ENCODE measurements at places on chromosomes 6 and 20. TPM values are rescaled to one million over a fixed set of nuclear protein-coding genes. Genes with fewer than 3 reads are reported as not detected.
A peak's percentile ranks its signal among the peaks of the same experiment; 100 is the strongest.

The LRRC73 gene
- total RNA-seq, result 0.37 TPM

The OR2B6 gene
- not detected for total RNA-seq

The DLL1 gene
- total RNA-seq, result 35.9 TPM

The MRPL18 gene
- 64.5 TPM for total RNA-seq

The CDSN gene
- total RNA-seq, result not detected

GRCh38 chr6:134373993-134374392 is 56.1 kb upstream of the SGK1 start:
- H3K27me3 ChIP-seq, result no peaks in the 10 kb centered on the region
- H3K27ac ChIP-seq, result no peak overlapping the region
- H3K36me3 ChIP-seq, result no peaks in the 10 kb centered on the region
- DNase-seq, result no peak

DNA sequence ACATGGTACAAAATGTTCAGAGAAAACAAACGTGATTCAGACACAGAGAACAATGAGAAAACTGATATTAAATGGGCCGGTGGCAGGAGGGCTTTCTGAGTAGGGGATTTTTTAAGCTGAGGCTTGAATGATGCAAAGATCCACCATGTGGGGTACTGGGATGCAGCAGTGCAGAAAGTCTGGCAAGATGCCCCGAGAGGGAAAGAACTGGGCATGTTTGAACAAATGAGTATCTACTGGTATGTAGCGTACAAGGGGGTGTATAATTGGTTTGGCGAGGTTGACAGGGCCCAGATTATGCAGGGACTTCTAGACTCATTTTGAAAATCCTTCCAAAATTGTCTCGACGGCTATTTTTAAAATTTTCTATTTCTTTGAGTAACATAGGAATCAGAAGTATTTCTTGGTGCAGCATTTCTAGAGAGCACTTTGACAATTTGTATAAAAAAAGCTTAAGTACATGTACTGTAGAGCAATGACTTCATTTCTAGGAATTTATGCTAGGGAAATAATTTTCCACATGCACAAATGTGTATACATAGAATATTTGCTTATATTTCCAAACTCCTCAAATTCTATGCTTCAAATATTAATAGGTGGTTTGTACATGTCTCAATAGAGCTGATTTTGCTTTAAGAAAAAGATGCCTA is 119.6 kb upstream of the DOK5 start:
- no peak overlapping the region for H3K4me3 ChIP-seq
- H3K27ac ChIP-seq, result no peak overlapping the region
- no peaks in the 10 kb centered on the region for H3K27me3 ChIP-seq
- peaks cover 6% of the 10 kb centered on the region for H3K4me1 ChIP-seq
- DNase-seq, result no peak
- H3K36me3 ChIP-seq, result no peaks in the 10 kb centered on the region

- H3K36me3 ChIP-seq, result no peaks in the 10 kb centered on the region
- DNase-seq, result no peak
- no peak overlapping the region for H3K4me3 ChIP-seq
- no peaks in the 10 kb centered on the region for H3K4me1 ChIP-seq
- H3K27ac ChIP-seq, result no peak overlapping the region
- H3K27me3 ChIP-seq, result no peaks in the 10 kb centered on the region
These were observed 113.0 kb downstream of the ERMARD start for GRCh38 chr6:169864148-169865020.

GRCh38 chr6:82750556-82750955 is 315.1 kb downstream of the UBE3D start:
- no peaks in the 10 kb centered on the region for H3K36me3 ChIP-seq
- no peak for DNase-seq
- H3K27ac ChIP-seq, result no peak overlapping the region
- peaks cover 22% of the 10 kb centered on the region for H3K4me1 ChIP-seq
- H3K4me3 ChIP-seq, result no peak overlapping the region
- no peaks in the 10 kb centered on the region for H3K27me3 ChIP-seq

GRCh38 chr6:75220357-75220756 is 14.5 kb upstream of the COL12A1 start:
- H3K4me3 ChIP-seq, result no peak overlapping the region
- DNase-seq, result no peak
- peaks cover 10% of the 10 kb centered on the region for H3K4me1 ChIP-seq
- no peaks in the 10 kb centered on the region for H3K36me3 ChIP-seq

- H3K27ac ChIP-seq, result no peak overlapping the region
- peak; percentile 55 for DNase-seq
- no peaks in the 10 kb centered on the region for H3K27me3 ChIP-seq
These were observed 48.7 kb upstream of the RSPO3 start for GRCh38 chr6:127069659-127070279.

GRCh38 chr20:21739161-21739560 is 33.7 kb downstream of the PAX1 start:
- H3K36me3 ChIP-seq, result no peaks in the 10 kb centered on the region
- no peaks in the 10 kb centered on the region for H3K4me1 ChIP-seq
- H3K4me3 ChIP-seq, result no peak overlapping the region

- no peaks in the 10 kb centered on the region for H3K4me1 ChIP-seq
- no peak for DNase-seq
- peaks cover 66% of the 10 kb centered on the region for H3K27me3 ChIP-seq
These were observed 2.2 kb downstream of the EEF1A2 start for GRCh38 chr20:63496596-63497120.

DNA sequence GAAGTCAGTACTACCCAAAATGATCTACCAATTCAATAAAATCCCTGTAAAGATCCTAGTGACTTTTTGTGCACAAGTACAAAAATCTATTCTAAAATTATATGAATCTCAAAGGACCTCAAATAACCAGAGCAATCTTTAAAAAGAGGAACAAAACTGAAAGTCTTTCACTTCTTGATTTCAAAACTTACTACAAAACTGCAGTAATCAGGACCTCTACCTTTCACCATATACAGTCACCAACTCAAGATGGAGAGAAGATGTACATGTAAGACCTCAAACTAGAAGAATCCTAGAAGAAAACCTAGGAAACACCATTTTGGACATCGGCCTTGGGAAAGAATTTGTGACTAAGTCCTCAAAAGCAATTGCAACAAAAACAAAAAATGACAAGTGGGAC is 109.5 kb upstream of the CD93 start:
- no peaks in the 10 kb centered on the region for H3K36me3 ChIP-seq
- H3K4me1 ChIP-seq, result no peaks in the 10 kb centered on the region
- no peak for DNase-seq

- H3K4me1 ChIP-seq, result no peaks in the 10 kb centered on the region
- H3K27ac ChIP-seq, result no peak overlapping the region
- no peak for DNase-seq
These were observed 24.6 kb downstream of the MYLK4 start for GRCh38 chr6:2725999-2726567.

DNA sequence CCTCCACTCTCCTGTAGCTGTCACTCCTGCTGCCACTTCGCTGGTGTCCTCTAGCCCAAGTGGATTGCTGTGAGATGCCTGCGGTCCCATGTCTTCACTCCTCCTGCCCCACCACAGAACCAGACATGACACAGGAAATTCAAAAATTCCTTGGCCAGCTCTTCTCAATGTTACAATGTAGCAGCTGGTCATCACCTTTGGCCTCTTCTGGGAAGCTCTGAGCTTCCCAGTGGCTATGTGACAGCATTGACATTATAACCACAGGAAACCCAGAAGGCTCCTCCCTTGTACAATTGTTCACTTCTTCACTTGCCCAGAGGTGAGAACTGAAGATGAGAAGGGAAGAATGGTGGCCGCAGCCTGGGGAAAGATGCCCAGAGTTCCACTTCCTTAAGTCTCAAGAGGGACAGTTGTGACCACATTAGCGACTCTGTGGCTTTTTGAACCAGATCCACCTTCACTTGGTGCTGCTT is 76.1 kb upstream of the NAA20 start:
- no peak overlapping the region for H3K27ac ChIP-seq
- no peaks in the 10 kb centered on the region for H3K27me3 ChIP-seq
- H3K4me1 ChIP-seq, result no peaks in the 10 kb centered on the region
- no peak for DNase-seq

DNA sequence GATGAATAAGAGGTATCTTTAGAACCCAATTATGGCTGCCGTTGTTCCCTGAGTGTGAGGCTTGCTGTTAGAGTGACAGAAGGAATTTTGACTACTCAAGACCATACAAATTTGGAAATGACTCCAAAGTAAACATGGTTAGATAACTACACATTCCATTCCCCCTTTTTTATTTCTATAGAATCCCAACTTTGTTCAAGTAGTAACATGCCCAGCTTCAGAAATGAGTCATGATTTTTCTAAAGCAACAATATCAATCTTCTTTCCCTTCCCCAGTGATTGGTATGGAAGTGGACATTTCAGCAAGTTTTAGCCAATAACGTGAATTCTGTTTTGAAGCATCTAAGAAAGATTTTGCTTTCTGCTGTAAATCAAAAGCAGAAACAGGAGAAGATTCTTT is 37.8 kb downstream of the HCRTR2 start:
- no peak overlapping the region for H3K4me3 ChIP-seq
- no peak overlapping the region for H3K27ac ChIP-seq
- no peaks in the 10 kb centered on the region for H3K4me1 ChIP-seq
- H3K27me3 ChIP-seq, result no peaks in the 10 kb centered on the region
- DNase-seq, result no peak
- H3K36me3 ChIP-seq, result no peaks in the 10 kb centered on the region

DNA sequence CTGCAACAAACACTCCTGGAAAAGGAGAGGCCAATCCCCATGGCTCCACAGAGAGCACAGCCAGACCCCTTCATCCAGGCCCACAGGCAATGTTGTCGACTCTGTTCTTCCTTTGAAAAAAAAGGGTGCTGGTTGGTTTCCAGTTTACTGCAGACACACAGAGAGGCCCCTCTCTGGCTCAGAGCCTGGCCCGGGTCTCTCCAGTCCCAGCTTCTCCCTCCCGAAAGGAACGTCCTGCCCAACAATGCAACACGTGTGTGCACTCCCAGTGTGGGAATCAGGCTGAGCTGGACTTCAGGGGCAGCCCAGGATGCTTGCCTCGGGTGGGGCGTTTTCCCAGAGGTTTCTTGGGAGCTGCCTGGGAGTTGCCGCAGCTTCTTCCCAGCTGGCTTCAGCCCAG is 4.5 kb upstream of the NKAIN4 start:
- H3K4me3 ChIP-seq, result no peak overlapping the region
- peaks cover 16% of the 10 kb centered on the region for H3K27me3 ChIP-seq
- no peak overlapping the region for H3K27ac ChIP-seq
- no peaks in the 10 kb centered on the region for H3K36me3 ChIP-seq
- peaks cover 33% of the 10 kb centered on the region for H3K4me1 ChIP-seq

- no peaks in the 10 kb centered on the region for H3K27me3 ChIP-seq
- H3K27ac ChIP-seq, result peak within 1 kb of the TSS; percentile 33
- peak; percentile 89 for DNase-seq
- H3K36me3 ChIP-seq, result peaks cover 3% of the 10 kb centered on the region
- peak within 1 kb of the TSS; percentile 82 for H3K4me3 ChIP-seq
- H3K4me1 ChIP-seq, result peaks cover 29% of the 10 kb centered on the region
These were observed at the start of gene AFDN for GRCh38 chr6:167826896-167827582. Gene AFDN (plus strand): TSS chr6:167826911. CDS start chr6:167827133, 222 bp downstream.

DNA sequence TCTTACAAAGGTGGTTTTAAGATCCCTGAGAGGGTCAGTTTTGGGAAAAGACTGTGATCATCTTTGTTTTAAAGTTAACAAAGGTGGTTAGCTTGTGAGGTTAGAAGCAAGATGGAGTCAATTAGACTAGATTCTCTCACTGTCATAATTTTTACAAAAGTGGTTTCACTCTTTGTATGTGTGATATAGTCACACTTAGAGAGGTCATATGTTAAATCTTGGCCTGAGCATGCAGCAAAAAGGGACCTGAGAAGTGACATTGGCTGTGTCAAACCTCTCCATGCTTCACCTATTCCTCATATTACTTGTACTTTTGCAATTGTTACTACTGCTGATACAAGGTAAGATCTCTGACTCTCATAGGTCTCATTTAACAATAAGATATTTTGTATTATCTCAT is 368.0 kb downstream of the TBC1D32 start:
- H3K4me1 ChIP-seq, result no peaks in the 10 kb centered on the region
- H3K27me3 ChIP-seq, result no peaks in the 10 kb centered on the region
- no peak for DNase-seq
- H3K4me3 ChIP-seq, result no peak overlapping the region
- no peak overlapping the region for H3K27ac ChIP-seq

DNA sequence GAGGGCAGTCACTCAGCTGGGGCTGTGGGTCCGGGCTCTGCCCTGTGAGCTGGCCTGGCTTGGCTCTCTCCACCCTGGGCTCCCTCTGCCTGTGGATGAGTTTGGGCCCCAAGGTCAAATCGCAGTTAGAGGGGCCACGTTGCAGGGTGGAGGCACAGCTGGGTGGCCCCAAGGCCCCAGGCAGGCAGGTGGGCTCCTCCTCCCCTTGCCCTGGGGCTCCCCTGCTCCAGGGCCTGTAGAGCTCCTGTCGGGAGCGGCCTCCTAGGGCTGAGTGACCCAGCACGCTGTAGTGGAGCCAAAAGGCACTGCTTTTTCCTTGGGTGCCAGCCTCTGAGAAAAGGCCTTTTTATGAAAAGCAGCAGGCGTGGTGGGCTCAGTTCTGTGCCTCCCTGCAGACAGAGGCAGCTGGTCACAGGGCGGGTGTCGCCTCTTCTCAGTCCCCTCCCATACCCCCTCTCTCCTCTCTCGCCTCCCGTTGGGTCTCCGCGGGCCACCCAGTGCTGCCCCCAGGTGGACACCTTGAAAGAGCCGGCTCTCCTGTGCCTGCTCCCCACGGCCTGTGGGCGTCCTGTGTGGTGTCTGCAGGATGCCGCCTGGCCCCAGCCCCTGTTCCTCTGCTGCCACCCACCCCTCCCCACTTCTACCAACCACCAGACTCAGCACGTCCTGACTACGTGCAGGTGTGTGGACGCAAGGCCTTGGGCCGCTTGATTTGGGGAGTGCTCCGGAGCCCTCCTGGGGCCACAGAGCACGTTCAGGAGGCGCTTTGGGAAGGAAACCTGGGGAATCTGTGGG is 13.2 kb downstream of the SS18L1 start:
- no peaks in the 10 kb centered on the region for H3K27me3 ChIP-seq
- no peaks in the 10 kb centered on the region for H3K36me3 ChIP-seq

- peaks cover 3% of the 10 kb centered on the region for H3K36me3 ChIP-seq
- H3K4me1 ChIP-seq, result no peaks in the 10 kb centered on the region
- no peaks in the 10 kb centered on the region for H3K27me3 ChIP-seq
- no peak overlapping the region for H3K27ac ChIP-seq
These were observed 110.5 kb downstream of the KIF16B start for GRCh38 chr20:16462711-16463110.

DNA sequence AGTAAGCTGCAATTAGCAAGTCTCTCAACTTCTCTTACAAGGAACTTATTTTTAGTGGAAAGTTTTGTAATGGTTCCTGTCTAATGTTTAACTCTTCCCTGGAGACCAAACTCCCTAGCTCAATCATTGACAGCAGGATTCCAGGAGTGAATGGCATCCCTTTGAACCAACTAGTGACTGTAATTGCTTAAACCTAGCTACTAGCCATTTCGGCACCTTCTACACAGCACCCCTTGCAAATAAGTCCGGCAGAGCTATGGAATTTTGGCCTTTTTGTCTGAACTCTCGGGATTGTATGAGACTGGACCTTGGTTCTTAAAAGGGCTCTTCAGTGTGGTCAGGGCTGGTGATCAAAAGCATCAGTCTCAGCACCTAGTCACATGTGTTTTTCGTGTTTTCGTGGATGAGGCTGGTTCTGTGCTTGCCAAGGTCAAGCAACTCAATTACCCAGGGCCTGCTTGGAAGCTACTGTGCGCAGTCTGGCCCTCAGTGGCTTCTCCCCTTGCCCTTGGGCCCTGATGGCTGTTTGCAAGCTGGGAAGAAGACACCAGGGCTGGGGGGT is 135.3 kb upstream of the NEDD9 start:
- no peaks in the 10 kb centered on the region for H3K36me3 ChIP-seq
- H3K27ac ChIP-seq, result peak overlapping the region; percentile 61
- DNase-seq, result peak; percentile 13
- no peak overlapping the region for H3K4me3 ChIP-seq

GRCh38 chr6:105986998-105987397 is 99.1 kb upstream of the PRDM1 start:
- no peaks in the 10 kb centered on the region for H3K36me3 ChIP-seq
- no peak overlapping the region for H3K27ac ChIP-seq
- H3K4me3 ChIP-seq, result no peak overlapping the region
- H3K4me1 ChIP-seq, result peaks cover 10% of the 10 kb centered on the region
- DNase-seq, result no peak
- H3K27me3 ChIP-seq, result peaks cover 100% of the 10 kb centered on the region

Measured in neural progenitor cell (in vitro differentiated cells).